ENCODE measurements at places on chromosomes 6 and 20. TPM values are rescaled to one million over a fixed set of nuclear protein-coding genes. Genes with fewer than 3 reads are reported as not detected.

DNA sequence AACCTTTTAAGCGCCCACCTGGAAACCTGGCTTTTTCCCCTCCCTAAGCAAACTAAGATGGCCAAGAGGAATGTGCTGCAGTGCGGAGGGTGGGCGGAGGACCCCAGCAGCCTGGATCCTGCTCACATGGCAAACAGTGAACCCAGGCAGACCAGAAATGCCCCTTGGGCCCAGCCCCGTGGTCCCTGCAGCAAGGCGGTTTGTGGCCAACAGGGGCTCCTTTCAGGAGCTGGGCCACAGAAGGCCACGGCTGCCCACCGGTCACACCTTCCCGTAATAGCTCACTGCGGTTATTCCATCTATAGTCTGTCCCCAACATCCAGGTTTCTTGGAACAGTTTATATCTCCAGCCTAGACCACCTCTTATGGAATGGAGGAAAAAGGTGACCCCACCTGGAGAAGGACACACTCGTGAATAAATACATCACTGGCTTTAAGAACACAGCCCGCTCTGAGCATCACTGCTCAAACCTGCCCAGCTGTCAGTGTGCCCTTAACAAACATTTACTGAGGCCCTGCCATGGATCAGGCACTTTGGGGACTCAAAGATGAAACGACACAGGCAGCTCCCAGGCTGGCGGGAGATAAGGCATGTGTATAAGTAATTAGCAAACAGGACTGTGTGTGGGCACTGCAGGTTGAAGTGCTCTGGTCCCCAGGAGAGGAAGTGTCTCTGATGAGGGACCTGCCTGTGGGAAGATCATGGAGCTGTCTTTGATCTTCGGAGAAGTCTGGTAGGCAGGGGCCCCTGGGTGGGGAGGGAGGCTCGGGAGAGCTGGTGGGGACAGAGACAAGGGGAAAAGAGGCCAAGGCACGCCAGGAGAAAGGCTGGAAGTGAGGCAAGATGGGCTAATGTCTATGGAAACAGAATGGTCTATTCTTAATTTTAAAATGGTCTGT is 3.2 kb upstream of the TUBB1 start:
- H3K27me3 ChIP-seq, result no peaks in the 10 kb centered on the region
- H3K4me3 ChIP-seq, result no peak overlapping the region
- H3K36me3 ChIP-seq, result no peaks in the 10 kb centered on the region

GRCh38 chr20:56691325-56691998 is 62.4 kb downstream of the TFAP2C start:
- no peaks in the 10 kb centered on the region for H3K36me3 ChIP-seq
- no peak for DNase-seq
- no peak overlapping the region for H3K27ac ChIP-seq
- no peak overlapping the region for H3K4me3 ChIP-seq
- H3K27me3 ChIP-seq, result no peaks in the 10 kb centered on the region

DNA sequence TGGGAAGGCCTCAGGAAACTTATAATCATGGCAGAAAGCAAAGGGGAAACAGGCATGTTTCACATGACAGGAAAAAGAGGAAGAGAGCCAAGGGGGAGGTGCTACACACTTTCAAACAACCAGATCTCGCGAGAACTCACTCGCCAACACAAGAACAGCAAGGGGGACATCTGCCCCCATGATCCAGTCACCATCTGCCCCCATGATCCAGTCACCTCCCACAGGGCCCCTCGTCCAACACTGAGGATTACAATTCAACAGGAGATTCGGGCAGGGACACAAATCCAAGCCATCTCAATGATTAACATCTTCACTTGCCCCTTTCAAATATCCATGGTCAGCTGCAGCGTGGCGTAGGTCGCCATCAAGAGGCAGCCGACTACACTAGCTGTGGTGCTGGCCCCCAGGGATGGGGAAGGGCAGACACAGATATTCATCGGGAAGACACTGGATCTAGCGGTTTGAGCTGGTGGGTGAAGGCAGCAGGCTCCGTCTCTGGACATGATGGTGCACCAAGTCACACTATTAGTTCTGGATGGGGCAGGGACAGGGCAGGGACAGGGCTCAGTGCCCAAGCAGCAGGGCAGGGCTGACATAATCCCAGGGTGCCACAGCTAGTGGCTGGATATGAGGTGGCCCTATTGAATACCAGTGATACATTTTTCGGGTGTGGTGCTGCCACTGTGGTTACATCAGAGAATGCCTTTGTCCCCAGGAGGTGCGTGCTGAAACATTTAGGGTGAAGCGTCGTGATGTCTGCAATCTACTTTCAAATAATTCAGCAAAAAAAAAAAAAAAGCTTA is 31.6 kb downstream of the TUBB2B start:
- peak; percentile 13 for DNase-seq
- H3K36me3 ChIP-seq, result no peaks in the 10 kb centered on the region
- H3K27ac ChIP-seq, result no peak overlapping the region
- H3K4me1 ChIP-seq, result no peaks in the 10 kb centered on the region

- H3K4me1 ChIP-seq, result no peaks in the 10 kb centered on the region
- no peaks in the 10 kb centered on the region for H3K36me3 ChIP-seq
Measured at GRCh38 chr6:16126861-16127260, 2.0 kb upstream of the MYLIP start.

GRCh38 chr6:41335943-41336342 is 535 bp downstream of the NCR2 start:
- H3K36me3 ChIP-seq, result no peaks in the 10 kb centered on the region
- H3K4me1 ChIP-seq, result no peaks in the 10 kb centered on the region
- H3K27ac ChIP-seq, result no peak overlapping the region
- no peak overlapping the region for H3K4me3 ChIP-seq
- H3K27me3 ChIP-seq, result peaks cover 17% of the 10 kb centered on the region

- no peaks in the 10 kb centered on the region for H3K36me3 ChIP-seq
- peak overlapping the region; percentile 64 for H3K4me3 ChIP-seq
- H3K27ac ChIP-seq, result peak overlapping the region; percentile 97
- DNase-seq, result peak; percentile 99
- no peaks in the 10 kb centered on the region for H3K4me1 ChIP-seq
Measured at GRCh38 chr6:26216359-26216885, 129.2 kb downstream of the HFE start.

- no peaks in the 10 kb centered on the region for H3K27me3 ChIP-seq
- no peaks in the 10 kb centered on the region for H3K36me3 ChIP-seq
- no peak overlapping the region for H3K4me3 ChIP-seq
Measured at GRCh38 chr6:18491308-18492045, 104.3 kb downstream of the RNF144B start.

SUMO4 gene
- 0.28 TPM for polyA plus RNA-seq

Data from small intestine (tissue), 16 donors.